IMR-90 (cell line): ENCODE measurements at places on chromosomes 6 and 20. TPM values are rescaled to one million over a fixed set of nuclear protein-coding genes. Genes with fewer than 3 reads are reported as not detected.

The HLA-DRA gene
- polyA plus RNA-seq = not detected in 2 replicates

The PEDS1 gene
- 59.9 and 67.6 TPM in 2 replicates for polyA plus RNA-seq

The NOX3 gene
- not detected in 2 replicates for polyA plus RNA-seq

The CYP39A1 gene
- polyA plus RNA-seq = 0.03 TPM in 1 of 2 replicates, not detected in the other

The SRMS gene
- polyA plus RNA-seq = not detected in 2 replicates

The HAO1 gene
- not detected in 2 replicates for polyA plus RNA-seq

The VIP gene
- not detected in 2 replicates for polyA plus RNA-seq

The SLPI gene
- not detected in 2 replicates for polyA plus RNA-seq

The KCNK5 gene
- not detected in 2 replicates for polyA plus RNA-seq

The RAE1 gene
- 58.4 and 80.5 TPM in 2 replicates for polyA plus RNA-seq

The XKR7 gene
- not detected in 2 replicates for polyA plus RNA-seq

The OPRL1 gene
- 1.1 and 1.2 TPM in 2 replicates for polyA plus RNA-seq

The LAMA5 gene
- polyA plus RNA-seq = 7.3 and 11.4 TPM in 2 replicates

The PRKN gene
- 0.09 and 0.15 TPM in 2 replicates for polyA plus RNA-seq

The ABT1 gene
- polyA plus RNA-seq = 15.2 and 16.7 TPM in 2 replicates

DNA sequence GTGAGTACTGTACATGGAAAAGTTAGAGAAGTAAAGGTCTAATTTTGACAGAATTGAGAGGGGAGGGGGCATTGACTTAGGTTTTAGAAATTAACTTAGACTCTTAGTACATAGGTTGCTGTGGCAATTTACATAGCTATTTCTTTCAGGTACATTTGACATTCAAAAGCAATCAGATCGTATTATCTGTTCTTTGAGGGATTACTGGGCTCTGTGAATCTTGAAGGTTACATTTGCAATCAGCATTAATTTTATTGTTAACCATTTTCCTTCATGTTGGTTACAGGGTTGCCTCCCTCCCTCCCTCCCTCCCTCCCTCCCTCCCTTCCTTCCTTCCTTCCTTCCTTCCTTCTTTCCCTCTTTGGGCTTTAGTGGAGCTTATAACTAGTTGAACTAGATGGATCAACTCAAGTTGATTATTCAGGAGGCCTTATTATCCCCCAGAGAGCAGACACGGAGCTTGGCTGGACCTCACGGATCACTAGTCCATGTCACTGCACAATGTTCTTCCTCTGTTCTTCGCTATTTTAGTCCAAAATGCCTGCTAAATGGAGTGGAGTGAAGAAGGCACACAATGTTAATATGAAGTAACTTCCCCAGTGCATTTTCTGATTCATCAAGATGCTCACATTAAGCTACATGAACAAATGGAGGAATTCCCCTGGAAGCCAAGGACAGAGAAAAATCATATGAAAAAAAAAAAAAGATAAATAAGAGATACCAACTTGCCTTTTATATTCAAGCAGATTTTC is 87.8 kb downstream of the PLCB4 start:
- DNase-seq = peak; percentile 76

- no peak for DNase-seq
Measured at GRCh38 chr6:54100411-54101006, 10.7 kb upstream of the MLIP start.

GRCh38 chr6:72559067-72559466 is 62.8 kb upstream of the KCNQ5 start:
- no peak for DNase-seq

DNA sequence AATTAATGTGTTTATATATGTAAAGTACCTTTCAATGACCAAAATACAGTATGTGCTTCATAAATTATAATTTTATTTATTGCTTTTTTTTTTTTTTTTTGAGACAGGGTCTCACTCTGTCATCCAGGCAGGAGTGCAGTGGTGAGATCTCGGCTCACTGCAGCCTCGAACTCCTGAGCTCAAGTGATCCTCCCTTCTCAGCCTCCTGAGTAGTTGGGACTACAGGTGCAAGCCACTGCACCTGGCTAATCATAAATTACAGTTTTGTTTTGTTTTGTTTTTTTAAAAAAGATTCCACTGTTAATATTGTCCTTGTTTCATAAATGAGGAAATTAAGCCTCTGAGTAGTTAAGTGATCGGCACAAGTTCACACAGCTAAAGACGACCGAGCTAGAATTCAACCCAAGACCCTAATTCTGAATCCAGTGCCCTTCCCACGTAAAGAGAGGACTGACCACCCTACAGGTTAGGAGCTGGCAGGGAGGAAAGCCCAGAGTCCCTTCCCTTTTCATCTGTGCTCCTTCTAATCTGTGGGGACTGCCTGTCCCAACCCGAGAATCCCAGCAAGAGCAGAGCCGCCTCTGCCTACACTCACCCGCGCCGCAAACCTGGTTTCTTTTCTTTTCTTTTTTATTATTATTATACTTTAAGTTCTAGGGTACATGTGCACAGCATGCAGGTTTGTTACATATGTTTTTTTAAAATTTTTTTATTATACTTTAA is 8.5 kb upstream of the GDF5 start:
- no peak for DNase-seq

DNA sequence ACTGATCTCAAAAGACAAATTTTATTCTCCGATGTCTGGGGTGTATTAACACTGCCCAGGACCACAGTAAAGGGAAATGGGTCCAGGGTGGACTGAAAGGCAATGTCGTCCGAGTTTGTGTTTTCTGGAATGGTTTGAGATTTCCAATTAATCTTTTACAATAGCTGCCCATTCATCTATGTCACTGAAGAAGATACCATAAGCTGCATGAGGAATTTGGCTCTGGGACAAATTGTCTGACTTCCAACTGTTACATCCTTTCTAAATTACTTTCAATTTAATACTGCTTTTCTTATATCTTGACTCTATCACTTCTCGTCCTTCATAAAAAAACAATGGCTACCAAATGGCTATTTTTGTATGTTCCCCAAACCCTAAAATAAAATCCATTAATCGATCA is 130.7 kb upstream of the KCNK16 start:
- no peak for DNase-seq

GRCh38 chr6:24205020-24205492 is 79.0 kb downstream of the NRSN1 start:
- peak; percentile 38 for DNase-seq

- no peak for DNase-seq
Measured at GRCh38 chr6:116364321-116364720, 6.4 kb upstream of the DSE start.

DNA sequence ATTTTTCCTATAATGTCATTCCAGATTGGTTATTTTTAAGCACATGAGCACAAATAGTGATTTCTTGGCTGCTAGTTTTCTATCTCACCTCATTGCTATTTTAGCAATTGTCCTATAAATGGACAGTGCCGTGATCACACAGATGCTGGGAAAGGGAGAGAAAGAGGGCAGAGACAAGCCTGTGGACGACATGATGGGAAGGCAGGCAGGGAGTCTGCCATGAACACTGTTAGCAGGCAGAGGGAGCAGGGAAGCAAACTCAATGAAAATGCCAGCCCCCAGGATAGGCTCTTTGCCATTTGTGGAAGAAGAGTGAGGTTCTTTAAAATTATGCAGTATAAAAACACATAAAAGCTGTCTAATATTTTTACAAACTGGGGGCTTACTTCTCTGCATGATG is 96.8 kb downstream of the ADTRP start:
- no peak for DNase-seq

GRCh38 chr6:37393381-37393929 is 39.6 kb upstream of the CMTR1 start:
- DNase-seq = no peak

DNA sequence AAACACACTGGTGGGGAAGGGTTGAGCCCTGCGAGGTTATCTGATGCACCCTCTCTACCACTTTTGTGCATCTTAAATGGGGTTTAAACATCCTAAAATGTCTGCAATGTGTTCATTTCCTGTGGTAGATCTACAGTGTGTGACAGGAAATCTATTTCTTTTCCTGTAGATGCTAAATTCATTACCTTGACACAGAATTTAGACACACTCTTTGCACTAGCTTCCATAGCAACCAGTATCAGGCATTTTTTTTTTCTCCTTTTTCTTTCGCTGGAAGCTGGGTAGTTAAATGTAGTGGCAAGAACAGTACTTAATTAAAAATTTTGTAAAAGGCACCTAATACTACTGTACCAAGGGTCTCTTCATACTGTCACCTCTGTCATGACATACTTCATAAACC is 141.1 kb downstream of the RFPL4B start:
- DNase-seq = no peak

GRCh38 chr20:60215816-60216730 is 257.9 kb downstream of the CDH26 start:
- DNase-seq = no peak

GRCh38 chr6:6747371-6747770 is 158.9 kb downstream of the LY86 start:
- DNase-seq = no peak

GRCh38 chr6:23910420-23910819 is 215.6 kb upstream of the NRSN1 start:
- DNase-seq = no peak

- peak; percentile 50 for DNase-seq
Measured at GRCh38 chr6:140380427-140381218, 1006.2 kb upstream of the CITED2 start.

- DNase-seq = no peak
Measured at GRCh38 chr20:57698867-57699275, 10.9 kb downstream of the PMEPA1 start.

GRCh38 chr6:104995989-104996617 is 39.2 kb downstream of the LIN28B start:
- DNase-seq = peak; percentile 19

GRCh38 chr20:63942250-63942951 is 13.8 kb downstream of the UCKL1 start:
- DNase-seq = peak; percentile 4

- DNase-seq = no peak
Measured at GRCh38 chr6:136786658-136787057, 5.6 kb downstream of the MAP3K5 start.

- peak; percentile 80 for DNase-seq
Measured at GRCh38 chr6:11096109-11096508, 2.5 kb downstream of the SMIM13 start.

GRCh38 chr6:25253351-25253750 is 25.8 kb upstream of the CARMIL1 start:
- DNase-seq = no peak

- no peak for DNase-seq
Measured at GRCh38 chr6:118825661-118826060, 68.3 kb upstream of the ASF1A start.

DNA sequence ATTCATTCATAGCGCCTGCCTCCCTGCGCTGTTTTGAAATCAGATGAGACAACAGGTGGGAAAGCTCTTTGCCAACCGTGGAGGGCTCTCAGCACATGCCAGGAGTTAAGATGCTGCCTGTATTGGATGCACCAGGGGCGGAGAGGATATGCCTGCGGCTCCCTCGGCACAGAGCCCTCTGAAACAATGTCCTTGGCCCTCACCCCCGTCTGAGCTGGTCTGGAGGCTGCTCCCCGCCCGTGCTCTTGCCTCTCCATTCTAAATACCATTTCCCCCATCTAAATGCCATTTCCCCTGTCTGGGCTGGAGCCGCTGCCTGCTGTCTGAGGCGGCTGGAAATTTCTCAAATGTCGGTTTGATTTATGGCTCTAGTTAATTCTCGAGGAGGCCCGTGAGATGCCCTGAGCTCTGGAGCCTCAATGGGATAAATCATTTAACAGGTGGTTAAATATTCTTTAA is 50.8 kb upstream of the MLN start:
- no peak for DNase-seq

- no peak for DNase-seq
Measured at GRCh38 chr6:38656896-38657295, 17.2 kb upstream of the BTBD9 start.

DNA sequence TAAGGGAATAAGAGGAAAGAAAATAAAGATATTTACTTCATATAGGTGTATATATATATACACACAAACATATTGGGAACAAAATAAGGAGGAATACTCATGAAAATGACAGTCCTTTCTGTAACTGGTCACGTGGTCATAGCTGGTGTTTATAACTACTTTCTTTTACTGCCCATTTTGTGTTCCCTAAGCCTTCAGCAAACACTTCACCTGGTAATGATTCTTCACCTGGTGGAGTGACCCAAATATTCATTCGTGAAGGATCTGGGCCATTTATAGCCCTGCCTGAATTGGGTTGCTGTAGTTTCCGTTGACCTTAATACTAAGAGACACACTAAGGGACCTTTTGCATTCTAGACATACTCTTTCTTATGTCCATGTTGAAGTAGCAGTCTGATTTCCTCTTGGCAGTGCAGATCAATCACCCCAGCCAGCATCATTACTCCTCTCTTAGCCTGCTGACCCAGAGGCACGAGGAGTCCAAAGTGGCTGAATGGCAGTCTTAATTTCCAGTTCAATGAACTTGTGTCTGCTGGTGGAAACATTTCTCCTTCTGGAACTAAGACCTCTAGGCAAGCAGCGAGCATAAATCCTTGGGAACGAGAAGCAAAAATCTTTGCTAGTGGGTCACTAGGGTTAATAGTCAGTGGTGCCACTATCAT is 39.9 kb upstream of the IYD start:
- DNase-seq = no peak

- no peak for DNase-seq
Measured at GRCh38 chr6:15420959-15421438, 175.1 kb downstream of the JARID2 start.

DNA sequence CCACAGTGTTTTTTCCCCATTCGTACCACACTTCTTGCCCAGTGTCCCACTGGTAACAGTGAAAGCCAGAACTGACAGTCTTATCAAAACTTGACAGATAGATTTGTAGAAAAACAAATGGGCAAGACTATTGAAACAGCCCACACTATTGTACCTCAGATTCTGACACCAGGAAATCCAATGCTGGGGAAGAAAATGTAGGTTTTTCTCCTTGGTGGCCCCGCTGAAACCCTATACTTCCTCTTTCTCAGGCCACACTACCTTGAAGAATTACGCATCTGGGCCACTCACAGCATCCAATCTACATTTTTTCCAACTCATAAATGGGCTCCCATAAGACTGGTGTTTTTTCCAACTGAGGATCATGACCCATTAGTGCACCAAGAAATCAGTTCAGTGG is 90.9 kb upstream of the HDDC2 start:
- no peak for DNase-seq

DNA sequence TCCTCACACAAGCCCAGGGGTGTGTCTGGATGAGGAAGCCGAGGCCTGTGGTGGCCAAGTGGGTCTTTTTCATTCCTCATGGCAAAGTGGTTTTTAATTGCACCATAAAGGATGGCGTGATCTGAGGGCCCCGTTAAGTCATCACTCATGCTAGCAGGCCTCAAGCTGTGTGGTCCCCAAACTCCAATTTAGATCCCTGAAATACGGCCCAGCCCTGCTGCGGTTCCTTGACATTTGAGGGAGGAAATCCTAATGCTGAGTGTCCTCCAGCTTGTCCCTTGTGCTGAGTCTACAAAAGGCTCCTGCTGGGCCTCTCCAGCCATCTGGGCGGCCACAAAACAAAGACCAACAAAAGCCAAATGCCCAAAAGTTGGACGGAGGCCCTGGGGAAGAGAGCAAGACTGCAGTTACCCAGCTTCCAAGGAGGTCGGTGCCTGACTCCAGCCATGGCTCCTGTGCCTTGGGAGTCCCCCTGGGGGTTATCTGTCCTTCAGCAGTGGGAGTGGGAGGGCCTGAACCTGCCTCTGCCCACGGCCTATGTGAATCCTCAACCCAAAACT is 162.3 kb upstream of the PDE10A start:
- DNase-seq = no peak
